Common myeloid progenitor, CD34-positive (primary cell): ENCODE measurements at places on chromosomes 12 and 14.
A peak's percentile ranks its signal among the peaks of the same experiment; 100 is the strongest.

GRCh38 chr12:114166362-114166761, 200.2 kb upstream of the RBM19 start:
- H3K27me3 ChIP-seq = no peaks in the 10 kb centered on the region
- no peak overlapping the region for H3K4me3 ChIP-seq
- H3K36me3 ChIP-seq = no peaks in the 10 kb centered on the region

DNA sequence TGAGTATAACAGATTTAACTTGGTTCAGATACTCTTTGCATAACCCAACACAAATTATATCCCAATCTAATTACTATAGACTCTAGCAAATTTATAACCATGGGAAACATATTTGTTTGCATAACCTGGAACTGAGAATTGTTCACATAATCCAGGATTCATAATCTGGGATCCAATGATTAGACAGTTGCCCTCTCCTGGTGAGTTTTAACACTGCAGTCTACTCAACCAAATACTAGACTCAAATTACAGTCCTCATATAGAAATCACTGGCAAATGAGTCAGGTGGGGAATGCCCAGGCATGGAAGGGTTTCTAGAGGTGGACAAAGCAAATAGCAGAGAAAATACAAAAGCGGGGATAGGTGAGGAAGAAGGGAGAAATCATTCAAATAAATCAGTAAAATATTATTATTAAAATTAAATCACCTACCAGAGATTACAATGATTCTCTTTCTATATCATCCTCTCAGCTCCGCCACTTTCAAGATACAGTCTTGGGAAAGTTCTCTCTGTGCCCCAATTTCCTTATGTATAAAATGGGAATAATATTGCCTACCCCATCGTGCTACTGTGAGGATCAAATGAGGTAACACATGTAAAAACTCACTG, 9.4 kb downstream of the GCH1 start:
- DNase-seq = peak; percentile 67
- H3K27ac ChIP-seq = no peak overlapping the region
- H3K36me3 ChIP-seq = no peaks in the 10 kb centered on the region
- no peaks in the 10 kb centered on the region for H3K27me3 ChIP-seq

DNA sequence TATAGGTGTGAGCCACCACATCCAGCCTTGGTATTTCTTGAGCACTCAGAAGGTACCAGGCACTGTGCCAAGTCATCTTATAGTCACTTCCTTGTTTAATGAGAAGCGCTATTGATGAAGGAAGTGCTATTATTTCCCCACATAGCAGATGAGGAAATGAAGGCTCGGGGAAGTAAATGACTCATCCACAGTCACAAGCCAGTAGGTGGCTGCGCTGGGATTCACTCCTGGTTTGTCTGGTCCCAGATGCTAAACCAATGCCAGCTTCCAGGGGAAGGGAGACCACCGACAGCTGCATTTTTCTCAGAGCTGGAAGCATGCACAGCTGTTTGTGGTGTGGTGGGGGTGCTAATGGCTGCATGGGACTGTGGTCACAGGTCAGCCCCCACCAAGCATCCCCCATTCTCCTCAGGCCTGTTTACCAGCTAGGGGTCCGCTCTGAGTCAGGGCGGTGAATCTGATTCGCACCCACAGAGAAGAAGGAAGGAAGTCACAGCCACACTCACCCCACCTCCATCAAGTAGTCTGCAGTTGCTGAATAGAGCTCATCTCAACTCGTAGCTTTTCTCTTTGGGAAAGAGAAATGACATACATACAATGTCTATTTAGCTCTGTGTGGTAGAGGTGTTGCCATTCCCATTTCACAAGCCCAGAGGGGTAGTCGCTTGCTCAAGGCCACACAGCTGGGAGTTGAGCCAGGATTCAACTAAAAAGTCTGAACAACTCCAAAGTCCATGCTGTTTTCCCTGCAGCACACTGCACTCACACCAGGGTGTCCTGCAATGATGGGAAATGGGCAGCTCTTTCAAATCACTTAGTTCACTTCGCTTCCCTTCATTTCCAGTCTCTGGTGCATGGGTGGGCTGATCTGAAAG, 6.3 kb upstream of the LTBP2 start:
- H3K27ac ChIP-seq = no peak overlapping the region
- H3K36me3 ChIP-seq = no peaks in the 10 kb centered on the region
- peaks cover 60% of the 10 kb centered on the region for H3K4me1 ChIP-seq
- peak; percentile 95 for DNase-seq
- no peaks in the 10 kb centered on the region for H3K27me3 ChIP-seq

DNA sequence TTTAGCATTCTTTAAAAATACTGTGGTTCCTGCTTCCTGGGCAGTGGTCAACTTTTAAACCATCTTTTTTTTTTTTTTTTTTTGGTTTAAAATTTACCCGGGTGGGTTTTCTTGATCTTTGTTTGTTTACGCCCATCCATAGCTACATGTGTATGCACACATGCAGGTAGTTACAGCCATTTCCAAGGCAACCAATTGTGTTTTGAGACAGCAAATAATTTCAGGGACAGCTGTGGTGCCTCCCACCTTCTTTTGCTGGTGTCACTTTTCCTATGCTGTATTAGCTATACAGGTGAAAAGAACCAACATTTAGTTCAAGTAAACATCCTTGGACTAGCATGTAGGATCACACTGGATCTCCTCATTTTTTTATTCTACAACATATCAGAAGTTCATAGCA, 52.0 kb upstream of the PSMA6 start:
- H3K4me1 ChIP-seq = peaks cover 4% of the 10 kb centered on the region
- H3K27me3 ChIP-seq = no peaks in the 10 kb centered on the region
- no peaks in the 10 kb centered on the region for H3K36me3 ChIP-seq
- H3K27ac ChIP-seq = peak overlapping the region; percentile 26

- H3K4me1 ChIP-seq = no peaks in the 10 kb centered on the region
- DNase-seq = no peak
- no peaks in the 10 kb centered on the region for H3K36me3 ChIP-seq
- H3K27me3 ChIP-seq = no peaks in the 10 kb centered on the region
- no peak overlapping the region for H3K4me3 ChIP-seq
These were observed 182.6 kb downstream of the CNTN1 start for GRCh38 chr12:40874868-40875267.

- H3K4me3 ChIP-seq = no peak overlapping the region
- DNase-seq = no peak
- H3K27ac ChIP-seq = no peak overlapping the region
- peaks cover 2% of the 10 kb centered on the region for H3K27me3 ChIP-seq
These were observed 517.8 kb downstream of the AACS start for GRCh38 chr12:125583071-125583470.

GRCh38 chr12:65823513-65824375, 539 bp upstream of the HMGA2 start:
- no peaks in the 10 kb centered on the region for H3K36me3 ChIP-seq
- peak; percentile 87 for DNase-seq
- H3K27me3 ChIP-seq = no peaks in the 10 kb centered on the region
- H3K27ac ChIP-seq = peak overlapping the region; percentile 83
